Activated CD4-positive, alpha-beta T cell treated with anti-CD3 and anti-CD28 coated beads for 4 hours (primary cell): ENCODE measurements at places on chromosomes 5 and 9.

DNA sequence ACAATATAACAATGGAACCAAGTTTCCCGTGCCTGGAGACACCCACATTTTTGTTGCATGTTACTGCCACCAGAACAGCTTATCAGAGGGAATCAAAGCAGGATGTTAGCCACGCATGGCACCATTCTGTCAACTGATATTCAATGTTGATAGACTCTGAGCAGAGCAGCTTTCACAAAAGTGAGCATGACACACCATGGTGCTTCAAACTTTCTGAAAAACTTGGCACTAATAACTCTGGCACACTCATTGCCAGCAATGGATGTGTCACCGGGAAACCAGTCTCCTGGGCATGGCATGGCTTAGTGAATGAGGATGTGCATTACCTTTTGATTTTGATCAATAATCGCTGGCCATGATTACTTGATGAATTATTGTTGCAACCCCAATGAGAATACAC, 19.7 kb downstream of the NIPSNAP3B start:
- no peak for DNase-seq

GRCh38 chr5:53386341-53386740, 94.1 kb upstream of the FST start:
- no peak for DNase-seq

- no peak for DNase-seq
Measured at GRCh38 chr5:52356311-52356918, 431.3 kb upstream of the ITGA1 start.

DNA sequence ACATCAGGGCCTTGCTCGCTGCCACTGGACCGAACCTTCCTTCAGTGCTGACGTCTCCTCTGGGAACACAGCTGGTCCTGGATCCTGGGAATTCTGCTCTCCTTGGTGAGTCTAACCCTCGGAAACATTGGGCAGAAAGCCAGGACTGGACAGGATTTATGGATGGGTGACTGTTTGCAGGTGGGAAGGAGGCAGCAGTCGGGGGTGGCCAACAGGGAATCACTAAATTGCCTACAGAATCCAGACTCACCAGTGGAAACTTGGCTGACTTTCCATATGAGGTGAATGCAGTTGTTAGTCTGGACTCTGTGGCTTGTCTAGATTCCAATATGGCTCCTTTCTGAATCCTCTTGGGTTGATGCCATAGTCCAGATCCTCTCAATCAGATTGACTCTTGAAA, 203.1 kb downstream of the SAXO1 start:
- no peak for DNase-seq

DNA sequence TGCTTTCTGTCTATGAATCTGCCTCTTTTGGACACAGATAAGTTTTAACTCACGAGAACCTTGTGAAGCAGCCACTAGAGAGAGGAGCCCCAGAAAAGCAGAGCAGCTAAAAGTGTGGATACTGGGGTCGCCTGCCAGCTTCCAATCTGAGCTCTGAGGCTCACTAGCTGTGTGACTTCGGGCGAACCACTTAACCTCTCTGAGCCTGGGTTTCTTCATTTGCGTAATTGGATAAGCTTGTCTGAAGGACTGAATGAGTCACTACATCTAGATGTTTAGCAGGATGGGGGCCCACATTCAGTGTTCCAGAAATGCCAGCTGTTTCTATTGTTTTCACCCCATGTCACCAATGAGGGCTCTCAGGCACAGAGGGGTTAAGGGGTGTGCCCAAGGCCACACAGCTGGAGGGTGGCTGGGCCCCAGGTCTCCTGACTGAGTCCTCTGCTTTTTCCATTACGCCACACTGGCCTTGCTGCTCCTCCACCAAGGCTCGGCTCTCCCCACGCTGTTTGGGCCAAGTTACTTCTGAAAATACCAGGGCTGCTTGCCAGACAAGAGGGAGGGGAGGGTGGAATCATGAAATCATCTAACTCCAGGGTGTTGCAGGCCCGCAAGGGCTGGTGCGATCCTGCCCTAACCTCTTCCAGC, 36.2 kb downstream of the SH3PXD2B start:
- no peak for DNase-seq

- no peak for DNase-seq
Measured at GRCh38 chr5:135032999-135033861, 798 bp downstream of the PITX1 start.

- DNase-seq = no peak
Measured at GRCh38 chr5:1942158-1942557, 59.4 kb upstream of the IRX4 start.

DNA sequence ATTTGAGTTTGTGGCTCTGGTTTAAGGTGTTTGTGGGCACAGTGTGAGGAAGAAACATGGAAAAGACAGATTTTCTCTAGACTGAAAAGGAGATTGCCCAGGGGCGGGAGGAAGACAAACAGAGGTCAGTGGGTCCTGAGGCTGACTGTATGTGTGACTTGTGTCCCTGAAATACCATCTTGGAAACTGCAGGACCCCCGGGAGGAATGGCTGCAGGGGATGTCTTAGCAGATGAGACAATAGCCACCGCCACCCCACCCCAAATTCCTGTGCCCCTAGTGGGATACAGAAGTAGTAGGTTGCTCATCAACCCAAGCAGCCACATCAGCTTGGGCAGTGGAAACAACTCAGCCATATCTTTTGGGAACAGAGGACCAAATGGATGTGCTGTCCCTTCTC, 1.7 kb upstream of the PSAT1 start:
- DNase-seq = no peak

DNA sequence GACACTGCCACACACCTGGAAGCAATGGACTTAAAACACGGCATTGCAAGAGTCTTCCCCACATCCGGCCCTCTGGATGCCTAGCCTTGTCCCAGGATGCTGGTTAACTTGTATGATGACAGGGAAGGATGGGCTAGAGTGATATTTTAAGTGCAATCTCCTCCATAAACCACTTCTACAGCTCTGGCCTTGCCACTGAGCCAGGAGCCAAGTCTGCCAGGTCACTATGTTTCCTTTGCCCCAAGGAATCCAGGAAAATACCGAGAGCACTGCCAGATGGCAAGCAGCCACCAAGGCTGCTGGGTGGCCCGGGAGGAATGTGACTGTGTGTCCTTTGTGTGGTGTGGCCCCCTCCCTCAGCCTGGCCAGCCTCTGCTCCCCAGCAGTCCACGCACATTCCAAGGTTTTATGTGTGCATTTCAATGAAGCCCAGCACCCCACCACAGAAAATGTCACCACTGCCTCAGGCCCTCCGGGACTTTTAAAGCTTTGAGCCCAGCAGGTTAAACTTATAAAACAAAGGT, 106.0 kb downstream of the FRMD3 start:
- no peak for DNase-seq

DNA sequence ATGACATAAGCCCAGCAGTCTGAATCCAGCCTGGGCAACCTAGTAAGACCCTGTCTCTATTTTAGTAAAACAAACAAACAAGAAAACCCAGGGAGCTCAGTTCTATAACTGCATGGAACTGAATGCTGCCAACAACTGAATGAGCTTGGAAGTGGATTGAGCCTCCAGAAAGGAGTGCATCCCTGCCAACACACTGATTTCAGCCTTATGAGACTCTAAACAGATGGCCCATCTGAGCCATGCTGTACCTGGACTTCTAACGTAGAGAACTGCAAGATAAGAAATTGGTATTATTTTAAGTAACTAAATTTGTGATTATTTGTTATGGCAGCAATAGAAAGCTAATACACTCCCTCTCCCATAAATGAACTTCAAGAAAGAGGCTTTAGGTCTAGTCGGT, 150.4 kb upstream of the RAI14 start:
- no peak for DNase-seq

DNA sequence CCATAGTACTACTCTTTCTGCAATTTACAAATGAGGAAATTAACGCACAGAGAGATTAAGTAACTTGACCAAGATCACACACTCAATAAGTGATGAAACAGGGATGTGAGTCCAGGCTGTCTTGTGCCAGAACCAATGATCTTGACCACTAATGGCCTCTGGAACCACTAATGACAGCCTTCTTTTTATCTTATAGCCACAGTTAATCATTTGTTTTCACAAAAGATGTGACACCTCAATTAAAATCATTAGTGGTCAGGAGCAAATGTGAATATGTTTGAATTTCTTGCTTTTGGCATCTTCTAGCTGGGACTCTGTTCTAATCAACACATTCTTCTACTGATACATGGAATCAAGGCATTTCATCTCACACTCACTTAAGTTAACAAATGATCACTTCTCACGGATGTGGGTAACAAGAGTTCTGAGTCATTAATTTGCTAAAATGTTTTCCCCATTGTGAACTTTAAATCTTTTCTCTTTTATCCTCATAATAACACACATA, 102.7 kb upstream of the CD180 start:
- DNase-seq = no peak
